ENCODE measurements at places on chromosomes 1 and 21.

DNA sequence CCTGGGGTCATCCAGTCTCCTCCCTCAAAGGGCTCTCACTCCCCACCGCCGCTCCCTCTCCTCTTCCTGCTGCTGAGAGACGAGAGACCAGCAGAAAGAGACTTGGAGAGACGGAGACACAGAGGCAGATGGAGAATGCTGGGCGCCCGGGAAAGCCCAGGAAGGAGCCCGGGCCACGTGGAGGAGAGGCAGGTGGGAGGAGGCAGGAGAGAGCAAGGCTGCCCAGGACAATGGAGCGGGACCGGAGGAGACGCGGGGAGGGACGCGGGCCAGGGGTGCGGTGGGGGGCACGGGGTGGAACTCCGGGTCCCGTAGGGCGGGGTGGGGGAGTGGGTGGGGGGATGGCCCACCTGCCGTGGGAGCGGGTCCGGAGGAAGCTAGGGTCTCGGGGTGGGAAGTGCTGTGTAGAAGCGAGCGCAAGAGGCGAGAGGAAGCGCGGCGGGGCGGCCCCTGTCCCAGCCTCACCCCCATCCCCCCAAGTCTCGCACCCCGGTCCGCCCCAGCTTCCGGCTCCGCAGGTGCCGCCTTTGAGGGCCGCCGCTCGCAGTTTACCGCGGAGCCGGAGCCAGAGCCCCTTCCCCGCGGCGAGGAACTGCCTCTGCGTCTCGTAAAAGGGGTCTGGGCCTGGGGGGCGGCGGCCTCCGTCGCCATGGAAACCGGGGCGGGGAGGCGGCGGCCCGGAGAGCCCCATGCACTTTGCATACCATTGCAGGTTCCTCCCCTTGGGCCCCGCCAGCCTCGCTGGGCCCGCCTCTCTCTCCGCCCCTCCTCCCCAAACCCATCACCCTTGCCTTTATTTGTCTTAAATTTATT, 11.7 kb upstream of the EPHA2 start:
- no peak for DNase-seq

GRCh38 chr1:1282998-1283397, 2.8 kb downstream of the SCNN1D start:
- no peak for DNase-seq

- no peak for DNase-seq
Measured at GRCh38 chr1:234725177-234726132, 115.5 kb upstream of the IRF2BP2 start.

DNA sequence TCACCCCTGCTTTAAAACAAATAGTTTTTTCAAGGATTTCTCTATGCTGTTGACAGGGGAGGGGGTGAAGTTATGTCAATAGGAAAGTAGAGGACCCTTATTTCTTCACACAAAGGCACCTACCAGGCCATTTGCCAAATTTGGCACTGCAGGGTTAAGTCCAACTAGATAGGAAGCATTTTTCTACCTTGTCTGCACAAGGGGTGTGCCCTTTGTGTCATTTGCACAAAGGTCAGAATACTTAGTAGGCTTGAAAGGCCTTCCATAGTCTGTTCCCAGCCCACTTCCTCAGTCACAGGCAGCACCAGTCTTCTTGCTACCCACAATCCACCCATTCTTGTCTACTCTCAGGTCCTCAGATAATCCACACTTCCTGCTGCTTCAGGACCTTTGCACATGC, 7.0 kb downstream of the TACSTD2 start:
- DNase-seq, result no peak

DNA sequence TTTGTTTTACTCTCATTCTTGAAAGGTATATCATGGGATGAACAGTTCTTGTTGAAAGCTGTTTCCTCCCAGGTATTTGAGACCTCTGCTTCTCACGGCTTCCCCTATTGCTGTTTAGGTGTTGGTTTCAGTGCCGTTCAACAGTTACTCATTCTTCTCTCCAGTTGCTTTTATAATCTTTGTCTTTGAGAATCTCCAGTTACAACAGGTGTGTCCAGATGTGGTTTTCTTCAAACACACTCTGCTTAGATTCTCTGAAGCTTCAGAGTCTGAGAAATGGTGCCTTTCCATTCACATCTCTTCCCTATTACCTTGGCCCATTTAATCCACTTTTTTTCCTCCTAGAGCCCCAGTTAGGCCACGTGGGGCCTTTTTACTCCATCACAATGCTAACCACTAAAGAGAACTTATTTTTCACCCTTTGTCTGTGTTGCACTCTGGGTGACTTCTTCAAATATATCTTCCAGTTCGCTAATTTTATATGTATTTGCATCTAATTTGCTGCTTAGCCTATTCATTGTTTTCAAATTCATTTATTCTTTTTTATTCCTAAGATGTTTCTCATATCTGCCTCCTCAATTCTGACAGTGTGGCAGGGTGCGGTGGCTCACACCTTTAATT, 46.7 kb upstream of the SLC19A1 start:
- no peak for DNase-seq

DNA sequence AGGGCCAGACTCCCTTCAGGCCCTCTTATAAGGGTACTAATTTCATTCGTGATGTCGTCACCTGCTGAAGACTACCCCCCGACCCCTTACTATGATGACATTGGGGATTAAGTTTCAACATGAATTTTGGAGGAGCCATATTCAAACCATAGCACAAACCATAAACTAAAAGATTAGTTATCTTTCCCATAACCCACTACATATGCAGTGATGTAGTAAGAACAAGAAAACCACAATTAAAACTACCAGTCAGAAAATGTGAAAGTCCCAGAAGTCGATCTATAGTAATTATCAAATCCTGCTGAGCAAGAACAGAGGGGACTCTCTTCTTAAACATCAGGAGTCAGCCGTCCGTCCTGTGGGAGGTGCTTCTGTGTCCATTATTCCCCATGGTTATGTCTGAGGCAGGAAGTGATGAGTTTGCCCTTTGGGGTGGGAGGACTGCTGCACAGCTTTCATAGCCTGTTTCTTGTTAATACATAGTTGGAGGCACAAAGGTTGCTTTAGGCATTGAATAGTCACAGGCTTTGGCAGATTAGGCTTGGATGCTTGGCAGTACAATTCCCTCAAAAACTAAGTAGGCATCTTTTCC, 35.9 kb upstream of the PTGFRN start:
- DNase-seq, result no peak

DNA sequence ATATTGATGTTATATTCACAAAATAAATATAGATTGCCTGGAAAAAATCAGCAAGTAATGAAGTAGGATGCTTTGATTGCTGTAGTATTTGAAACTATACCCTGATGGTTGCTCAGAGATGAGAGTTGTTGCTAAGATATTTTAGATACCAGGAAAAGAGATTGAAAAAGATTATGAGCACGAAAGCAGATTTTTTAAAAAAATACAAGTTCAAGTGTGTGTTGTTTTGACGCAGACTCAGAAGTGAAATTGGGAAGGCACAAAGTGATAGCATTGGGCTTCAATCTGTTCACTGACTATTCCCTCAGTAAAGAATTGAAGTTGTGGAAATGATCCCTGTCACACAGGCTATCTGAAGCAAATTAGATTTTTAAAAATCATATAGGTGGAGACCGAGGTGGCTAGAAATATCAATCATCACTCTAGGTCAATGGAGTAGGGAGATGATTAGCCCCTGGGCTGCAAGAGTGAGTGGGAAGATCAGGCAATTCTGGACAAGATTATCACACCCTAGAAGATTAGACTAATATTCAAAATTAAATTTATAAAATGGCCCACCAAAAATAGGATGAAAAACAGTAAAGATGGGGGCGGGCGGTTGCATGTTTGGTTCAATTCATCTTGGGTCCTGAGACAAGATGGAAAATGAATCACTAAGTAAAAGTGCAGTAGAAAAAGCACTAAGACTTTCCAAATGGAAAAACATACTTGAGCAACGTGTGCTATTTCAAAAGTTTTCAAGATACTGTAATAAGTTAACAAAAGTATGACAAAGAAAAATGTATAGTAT, 41.5 kb upstream of the LRRC8D start:
- DNase-seq, result no peak
